ENCODE measurements at places on chromosomes 16 and 17. TPM values are rescaled to one million over a fixed set of nuclear protein-coding genes. Genes with fewer than 3 reads are reported as not detected.

GRCh38 chr16:84047626-84048025, 5.0 kb upstream of the SLC38A8 start:
- no peaks in the 10 kb centered on the region for H3K4me1 ChIP-seq
- H3K36me3 ChIP-seq = peaks cover 24% of the 10 kb centered on the region
- no peak overlapping the region for H3K27ac ChIP-seq
- H3K27me3 ChIP-seq = peaks cover 2% of the 10 kb centered on the region

The C16orf46 gene
- 1.5 TPM for total RNA-seq

DNA sequence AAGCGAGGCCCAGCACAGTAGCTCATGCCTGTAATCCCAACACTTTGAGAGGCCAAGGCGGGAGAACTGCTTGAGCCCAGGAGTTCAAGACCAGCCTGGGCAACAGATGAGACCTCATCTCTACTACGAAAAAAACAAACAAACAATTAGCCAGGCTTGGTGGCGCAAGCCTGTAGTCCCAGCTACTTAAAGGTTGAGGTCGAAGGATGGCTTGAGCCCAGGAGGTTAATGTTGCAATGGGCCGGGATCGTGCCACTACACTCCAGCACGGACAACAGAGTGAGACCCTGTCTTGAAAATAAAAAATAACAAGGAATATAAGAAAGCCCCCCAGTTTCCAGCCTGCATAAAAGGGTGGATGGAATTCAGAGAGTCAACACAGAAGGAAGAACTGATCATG, 40.3 kb downstream of the ARHGAP17 start:
- peaks cover 48% of the 10 kb centered on the region for H3K36me3 ChIP-seq
- no peak overlapping the region for H3K27ac ChIP-seq
- H3K4me1 ChIP-seq = peaks cover 27% of the 10 kb centered on the region
- no peak overlapping the region for H3K4me3 ChIP-seq
- no peak for DNase-seq

- DNase-seq = no peak
- no peak overlapping the region for H3K4me3 ChIP-seq
- no peaks in the 10 kb centered on the region for H3K27me3 ChIP-seq
- no peak overlapping the region for H3K27ac ChIP-seq
Measured at GRCh38 chr16:14523632-14524031, 106.4 kb downstream of the PARN start.
